Hypothalamus (tissue), 51 donors: ENCODE measurements at places on chromosomes 7 and 10.

- DNase-seq: no peak
Observed at GRCh38 chr7:108118959-108119358, 11.2 kb downstream of the LAMB4 start.

DNA sequence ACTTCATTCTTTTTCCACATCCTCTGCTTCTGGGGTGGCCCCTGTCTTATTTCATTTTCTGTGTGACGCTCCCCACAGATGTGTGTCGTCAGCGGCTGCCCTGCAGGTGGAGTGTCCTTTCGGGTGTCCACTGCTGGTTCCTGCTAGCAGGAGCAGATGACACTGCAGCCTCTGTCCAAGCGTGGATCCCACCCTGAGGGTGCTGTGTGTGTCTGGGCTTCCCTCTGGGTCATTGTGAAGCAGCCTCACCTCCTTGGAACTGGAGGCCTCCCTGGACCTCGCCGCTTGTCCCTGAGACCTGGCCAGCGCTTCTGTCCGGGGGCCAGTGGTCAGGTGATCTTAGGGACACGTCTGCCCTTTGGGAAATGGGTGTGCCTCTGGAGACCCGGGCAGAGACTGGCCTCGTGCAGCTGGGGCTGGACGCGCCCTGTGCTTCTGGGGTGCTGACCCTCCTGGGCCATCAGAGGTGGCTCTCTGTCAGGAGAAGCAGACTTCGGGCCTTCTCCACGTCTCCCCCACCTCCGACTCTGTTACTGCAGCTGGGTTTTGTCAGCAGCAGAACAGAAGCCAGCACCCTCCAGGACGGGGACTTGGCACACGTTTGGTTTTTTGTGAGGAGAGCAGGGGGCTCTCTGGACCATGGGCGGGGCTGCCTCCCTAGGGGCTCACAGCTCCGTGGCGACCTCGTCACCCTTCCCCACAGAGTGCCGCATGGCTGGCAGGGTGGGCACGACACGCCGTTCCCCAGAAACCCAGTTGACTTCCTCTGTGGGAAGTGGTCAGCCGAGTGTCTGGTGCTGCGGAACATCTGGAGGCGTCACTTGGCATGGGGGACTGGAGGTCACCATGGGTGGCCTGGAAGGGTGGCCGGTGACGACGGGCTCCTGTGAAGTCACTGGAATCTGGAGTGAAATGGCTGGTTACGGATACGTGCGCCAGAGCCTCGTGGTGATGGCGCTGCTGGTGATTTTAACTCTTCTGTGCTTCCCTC lies 48.4 kb downstream of the INPP5A start:
- DNase-seq: no peak

GRCh38 chr10:99403674-99404073 lies 26.8 kb downstream of the GOT1 start:
- DNase-seq: no peak

GRCh38 chr7:16300361-16300895 lies 120.9 kb downstream of the CRPPA start:
- no peak for DNase-seq

DNA sequence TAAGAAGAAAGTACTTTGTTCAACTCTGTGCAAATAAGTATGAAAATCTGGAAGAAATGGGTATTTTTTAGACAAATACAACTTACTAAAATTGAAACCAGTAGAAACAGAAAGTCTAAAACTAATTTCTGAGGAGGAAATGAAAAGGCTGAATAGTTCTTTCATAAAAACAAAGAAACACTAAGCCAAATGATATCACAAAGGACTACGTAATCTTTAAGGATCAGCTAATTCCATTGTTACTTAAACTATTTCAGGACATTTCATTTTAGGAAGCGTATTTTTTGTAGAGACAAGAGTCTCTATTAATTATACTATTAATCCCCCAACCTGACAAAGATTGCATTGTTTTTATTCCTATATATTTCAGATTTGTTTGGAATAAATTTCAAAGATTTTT lies 11.2 kb upstream of the CCSER2 start:
- no peak for DNase-seq

GRCh38 chr10:7423521-7423920 lies 12.7 kb upstream of the SFMBT2 start:
- DNase-seq: no peak

DNA sequence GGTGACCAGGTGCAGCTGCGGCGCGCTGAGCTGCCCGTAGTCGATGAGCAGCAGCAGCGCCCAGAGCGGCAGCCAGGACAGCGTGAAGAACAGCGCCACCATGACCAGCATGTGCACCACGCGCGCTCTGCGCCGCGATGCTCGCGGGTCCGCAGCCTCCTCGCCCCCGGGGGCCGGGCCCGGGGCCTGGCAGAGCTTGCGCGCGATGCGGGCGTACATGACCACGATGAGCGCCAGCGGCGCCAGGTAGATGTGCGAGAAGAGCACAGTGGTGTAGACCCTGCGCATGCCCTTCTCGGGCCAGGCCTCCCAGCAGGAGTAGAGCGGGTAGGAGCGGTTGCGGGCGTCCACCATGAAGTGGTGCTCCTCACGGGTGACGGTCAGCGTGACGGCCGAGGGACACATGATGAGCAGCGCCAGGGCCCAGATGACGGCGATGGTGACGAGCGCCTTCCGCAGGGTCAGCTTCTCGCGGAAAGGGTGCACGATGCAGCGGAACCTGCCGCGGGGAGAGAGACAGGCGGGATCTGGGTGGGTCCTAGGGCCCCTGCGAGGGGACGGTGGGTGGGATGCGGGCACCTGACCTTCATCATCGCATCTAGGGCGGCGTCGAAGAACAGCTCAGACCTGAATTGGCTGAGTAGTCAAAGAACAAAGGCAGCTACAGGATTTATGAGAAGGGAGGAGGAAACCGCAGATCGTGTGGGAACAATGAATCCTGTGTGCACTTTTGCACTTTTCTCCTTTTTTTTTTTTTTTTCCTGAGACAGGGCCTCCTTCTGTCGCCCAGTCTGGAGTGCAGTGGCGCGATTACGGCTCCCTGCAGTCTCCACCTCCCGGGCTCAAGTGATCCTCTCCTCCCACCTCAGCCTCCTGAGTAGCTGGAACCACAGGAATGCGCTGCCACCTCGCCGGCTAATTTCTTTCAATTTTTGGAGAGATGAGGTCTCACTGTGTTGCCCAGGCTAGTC lies 22.4 kb upstream of the PPA1 start:
- no peak for DNase-seq

- no peak for DNase-seq
Observed at GRCh38 chr7:149638566-149639320, 134.6 kb downstream of the ZNF467 start.

DNA sequence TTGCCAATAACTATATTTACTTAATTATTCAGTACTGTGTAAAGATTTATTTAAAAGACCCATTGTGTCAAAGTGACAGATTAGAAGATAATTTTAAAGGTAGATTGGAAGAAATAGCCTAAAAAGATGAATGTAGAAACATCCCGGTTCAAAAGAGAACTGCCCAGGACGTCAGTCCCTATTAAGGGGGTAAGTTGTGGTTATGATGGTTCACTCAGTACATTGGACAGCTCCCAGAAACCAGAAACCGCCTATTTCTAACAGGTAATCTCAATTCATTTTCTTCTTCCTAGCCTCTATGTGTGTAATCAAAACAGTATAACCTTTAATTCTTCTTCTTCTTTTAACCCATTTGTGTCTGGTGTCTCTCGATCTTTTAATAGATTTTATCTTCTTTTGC lies 1.5 kb upstream of the FERD3L start:
- DNase-seq: no peak

DNA sequence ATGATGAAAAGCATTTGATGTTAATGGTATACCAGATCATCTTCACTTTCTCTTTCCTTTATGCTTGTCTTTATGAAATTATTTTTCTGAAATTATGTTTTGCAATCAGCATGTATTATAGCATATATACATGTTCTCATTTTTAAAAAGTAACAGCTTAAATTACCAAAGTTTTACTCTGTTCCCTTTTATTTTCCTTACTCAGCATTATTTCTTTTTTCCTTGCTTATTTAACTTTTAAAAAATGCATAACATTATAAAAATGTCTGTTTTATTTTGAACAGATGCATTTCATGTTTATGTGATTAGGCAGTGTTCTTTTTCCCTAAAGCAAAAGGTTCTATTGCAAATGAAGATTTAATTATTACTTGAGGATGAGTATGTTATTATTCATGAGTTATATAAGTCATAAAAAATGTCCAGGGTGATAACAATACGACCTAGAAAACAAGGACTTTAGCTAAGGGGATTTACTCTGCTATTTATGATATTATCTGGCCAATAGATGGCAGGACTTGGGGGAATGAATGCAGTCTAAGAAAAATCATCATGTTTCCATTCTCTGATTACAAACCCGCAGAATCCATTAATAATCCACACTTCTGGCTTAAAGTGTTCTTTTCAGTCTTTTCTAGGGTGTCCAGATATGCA lies 38.5 kb downstream of the CABCOCO1 start:
- no peak for DNase-seq

DNA sequence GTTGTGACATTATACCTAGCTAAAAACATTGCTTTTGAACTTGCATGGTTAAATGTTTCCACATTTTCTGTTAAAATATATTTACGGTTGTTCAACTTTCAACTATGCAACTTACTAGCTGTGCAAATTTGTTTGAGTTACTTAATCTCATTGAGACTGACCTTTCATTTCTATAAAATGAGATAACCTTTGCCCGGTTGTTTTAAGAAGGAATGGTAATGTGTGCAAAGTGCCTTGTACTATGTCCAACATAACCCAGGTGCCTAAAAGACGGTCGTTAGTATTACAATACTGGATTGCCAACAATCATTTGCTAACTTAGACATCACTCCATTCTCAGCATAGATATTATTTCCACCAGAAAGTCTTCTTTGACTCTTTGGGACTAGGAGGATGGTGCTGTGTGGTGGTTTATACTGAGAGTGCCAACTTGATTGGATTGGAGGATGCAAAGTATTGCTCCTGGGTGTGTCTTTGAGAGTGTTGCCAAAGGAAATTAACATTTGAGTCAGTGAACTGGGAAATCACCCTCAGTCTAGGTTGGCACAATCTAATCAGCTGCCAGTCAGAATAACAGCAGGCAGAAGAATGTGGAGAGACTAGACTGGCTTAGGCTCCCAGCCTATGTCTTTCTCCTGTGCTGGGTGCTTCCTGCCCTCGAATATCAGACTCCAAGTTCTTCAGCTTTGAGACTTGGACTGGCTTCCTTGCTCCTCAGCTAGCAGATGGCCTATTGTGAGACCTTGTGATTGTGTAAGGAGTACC lies 85.2 kb upstream of the PDSS1 start:
- no peak for DNase-seq

DNA sequence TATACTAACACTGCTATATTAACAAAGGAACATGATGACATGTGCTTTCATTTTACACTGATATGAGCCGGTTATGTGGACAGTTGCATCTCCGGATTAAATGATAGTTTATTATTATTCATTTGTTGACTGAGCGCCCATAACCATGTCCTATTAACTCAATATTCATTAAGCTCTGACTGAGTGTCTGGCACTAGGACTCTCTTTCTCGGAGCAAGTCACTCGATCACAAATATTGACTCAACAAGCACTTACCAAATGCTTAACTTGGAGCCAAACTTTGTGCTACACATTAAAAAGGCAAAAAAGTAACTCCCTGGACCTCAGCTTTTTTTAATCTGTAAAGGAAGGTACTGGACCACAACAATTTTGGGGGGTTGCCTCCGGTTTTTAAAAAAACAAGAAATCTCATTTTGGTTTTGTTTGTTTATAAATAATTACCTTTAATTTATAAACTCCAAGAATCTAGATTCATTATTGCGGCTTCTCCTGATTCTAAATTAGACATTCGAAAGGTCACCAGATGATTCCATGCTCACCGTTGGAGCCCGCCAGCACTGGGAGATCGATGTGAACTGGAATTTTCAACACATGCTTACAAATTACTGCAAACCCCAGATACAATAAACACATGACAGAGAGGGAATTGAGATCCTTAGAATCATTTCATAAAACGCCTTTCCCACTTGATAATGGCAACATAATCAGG lies 8.9 kb upstream of the LYZL1 start:
- no peak for DNase-seq

GRCh38 chr7:90446137-90446899 lies 23.1 kb upstream of the PTTG1IP2 start:
- no peak for DNase-seq

DNA sequence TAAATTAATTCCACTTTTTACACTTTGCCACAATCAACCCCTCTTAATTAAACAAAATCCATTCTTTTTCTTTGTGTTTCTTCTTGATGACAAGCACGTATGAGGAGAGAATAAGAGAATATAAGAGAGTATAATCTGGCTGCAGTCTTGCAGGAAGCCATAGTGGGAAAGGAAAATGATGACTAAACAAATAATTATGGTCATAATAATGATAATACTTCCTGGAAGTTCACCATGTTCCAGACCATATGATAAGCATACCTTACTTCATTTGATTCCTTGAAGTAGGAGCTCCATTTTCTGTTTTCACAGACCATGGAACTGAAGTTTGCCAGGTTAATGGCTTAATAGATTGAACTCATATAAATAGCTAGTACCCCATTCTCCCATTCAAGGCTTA lies 237.8 kb downstream of the SEMA3D start:
- no peak for DNase-seq
